Activated T-helper 1 cell treated with anti-CD3 and anti-CD28 coated beads, Interleukin-2, amount 50 U/mL, for 16 hours (primary cell): ENCODE measurements at places on chromosomes 1 and 21.

DNA sequence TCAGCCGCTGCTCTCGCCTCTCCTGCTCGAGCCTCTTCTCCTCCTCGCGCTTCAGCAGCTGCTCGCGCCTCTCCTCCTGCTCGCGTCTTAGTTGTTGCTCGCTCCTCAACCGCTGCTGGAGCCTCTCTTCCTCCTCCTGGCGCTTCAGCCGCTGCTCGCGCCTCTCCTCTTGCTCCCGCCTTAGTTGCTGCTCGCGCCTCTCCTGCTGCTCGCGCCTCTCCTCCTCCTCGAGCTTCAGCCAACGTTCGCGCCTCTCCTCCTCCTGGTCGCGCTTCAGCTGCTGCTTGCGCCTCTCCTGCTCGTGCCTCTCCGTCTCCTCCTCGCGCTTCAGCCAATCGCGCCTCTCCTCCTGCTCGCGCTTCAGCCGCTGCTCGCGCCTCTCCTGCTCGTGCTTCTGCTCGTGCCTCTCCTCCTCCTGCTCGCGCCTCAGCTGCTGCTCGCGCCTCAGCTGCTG, 3.7 kb downstream of the TCHH start:
- no peak for DNase-seq

DNA sequence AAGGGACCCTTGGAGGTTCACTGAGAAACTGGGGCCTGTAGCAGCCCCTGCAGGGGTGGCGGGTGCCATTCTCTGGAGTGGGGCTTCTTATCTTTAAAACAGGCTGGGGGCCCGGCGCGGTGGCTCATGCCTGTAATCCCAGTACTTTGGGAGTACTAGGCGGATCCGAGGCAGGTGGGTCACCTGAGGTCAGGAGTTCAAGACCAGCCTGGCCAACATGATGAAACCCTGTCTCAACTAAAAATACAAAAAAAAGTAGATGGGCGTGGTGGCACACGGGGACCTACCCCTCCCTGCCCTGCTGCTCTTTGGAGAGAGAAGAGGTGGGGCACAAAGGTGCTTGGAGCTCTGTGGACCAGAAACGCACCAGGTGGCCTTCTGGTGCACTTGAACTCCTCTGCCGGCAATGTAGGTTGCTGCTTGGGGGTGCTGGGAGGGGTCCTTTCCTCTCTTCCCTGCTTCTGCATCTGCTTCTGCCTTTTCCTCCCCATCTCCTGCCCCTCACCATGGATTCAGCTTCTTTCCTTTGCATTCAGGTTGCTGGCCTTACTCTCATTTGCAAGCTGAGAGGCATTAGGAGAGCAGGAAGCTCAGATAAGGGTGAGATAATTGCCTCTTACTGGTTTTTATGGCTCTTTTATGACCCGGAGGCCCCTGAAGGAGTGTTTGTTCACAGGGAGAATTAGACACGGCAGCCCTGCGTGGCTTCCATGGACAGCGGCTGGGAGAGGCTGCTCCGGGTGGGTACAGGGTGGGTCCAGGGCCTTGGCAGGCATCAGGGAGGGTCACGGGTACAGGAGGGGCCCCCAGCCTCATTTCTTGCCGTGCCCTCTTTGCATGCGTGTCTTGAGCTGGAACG, 57.4 kb downstream of the ARHGEF10L start:
- DNase-seq, result no peak

GRCh38 chr1:169312084-169312954, 55.3 kb downstream of the NME7 start:
- DNase-seq, result no peak

- DNase-seq, result no peak
Observed at GRCh38 chr1:9278585-9279153, 14.0 kb upstream of the SPSB1 start.

DNA sequence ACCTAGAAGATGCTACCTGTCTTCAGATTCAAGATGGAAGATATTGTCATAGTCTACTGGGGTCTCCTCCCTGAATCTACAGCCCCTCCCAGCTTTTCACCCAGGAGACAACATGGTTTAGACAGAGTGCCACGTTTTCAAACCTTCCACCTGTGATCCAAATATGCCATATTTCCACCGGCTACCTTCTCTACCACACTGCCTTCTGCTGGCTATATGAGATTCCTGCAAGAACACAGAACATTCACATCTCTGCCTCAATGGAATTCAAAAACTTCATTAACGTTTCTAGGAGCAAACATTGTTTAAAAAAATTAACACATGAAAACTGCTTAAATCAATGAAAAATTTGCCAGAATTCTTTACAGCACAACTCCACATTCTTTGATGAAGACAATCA, 12.9 kb upstream of the LELP1 start:
- DNase-seq, result no peak

DNA sequence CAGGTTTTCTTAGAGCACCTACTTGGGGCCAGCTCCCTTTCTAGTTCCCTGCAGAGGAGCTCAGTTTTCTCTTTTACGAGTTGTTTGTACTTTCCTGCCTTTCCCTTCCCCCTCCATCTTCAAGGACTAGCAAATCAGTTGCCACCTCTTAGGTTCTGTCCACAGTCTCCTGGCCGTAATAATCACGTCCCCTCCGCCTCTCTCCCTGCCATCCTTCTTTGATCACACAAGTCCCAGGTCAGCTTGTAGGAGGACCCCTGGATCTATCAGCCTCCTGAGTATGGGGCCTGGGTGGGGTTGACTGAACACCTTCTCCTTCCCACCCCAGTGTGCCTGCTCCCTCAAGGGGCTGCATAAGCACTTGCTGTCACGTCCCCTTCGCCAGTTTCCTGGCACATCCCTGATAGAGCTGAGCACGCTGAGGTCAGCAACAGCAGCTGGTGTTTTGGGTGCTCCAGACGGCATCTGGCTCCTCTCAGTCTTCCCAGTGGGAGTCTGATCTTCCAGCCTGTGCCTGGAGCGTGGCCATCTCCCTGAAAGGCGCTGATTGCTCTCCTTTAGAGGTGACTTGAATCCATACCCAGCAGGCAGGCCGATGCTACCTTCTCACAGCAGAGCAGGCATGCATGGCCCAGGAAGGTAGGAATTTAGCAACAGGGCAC, 216.1 kb upstream of the TMEM51 start:
- no peak for DNase-seq

GRCh38 chr1:78355656-78356055, 135.1 kb upstream of the PTGFR start:
- DNase-seq, result no peak

DNA sequence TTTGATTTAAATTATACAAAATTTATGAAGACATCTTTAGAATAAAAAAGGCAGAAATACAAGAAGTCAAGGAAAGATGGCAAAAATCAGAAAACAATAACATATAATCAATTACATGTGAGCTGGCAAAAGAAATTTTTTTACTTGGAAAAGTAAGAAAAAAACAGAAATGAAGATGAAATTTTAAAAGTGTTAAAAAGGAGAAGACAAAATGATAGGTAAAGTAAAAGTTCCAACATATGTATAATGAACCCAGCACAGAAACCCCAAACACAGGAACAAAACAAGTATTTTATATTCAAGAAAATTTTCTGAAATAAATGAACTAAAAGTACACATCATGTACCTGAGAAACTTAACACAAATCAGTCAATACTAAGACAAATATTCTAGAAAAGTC, 63.4 kb downstream of the USP1 start:
- no peak for DNase-seq
